ENCODE measurements at places on chromosomes 1 and 21. TPM values are rescaled to one million over a fixed set of nuclear protein-coding genes. Genes with fewer than 3 reads are reported as not detected.

Gene SLAMF9
- total RNA-seq: not detected

Gene CLCNKA
- total RNA-seq: 0.73 TPM

Gene FAM177B
- 1.4 TPM for total RNA-seq

Gene MPL
- not detected for total RNA-seq

Gene OR10J1
- total RNA-seq: not detected

Gene ALG14
- 1.4 TPM for total RNA-seq

Gene OR2T35
- not detected for total RNA-seq

Gene DONSON
- 10.1 TPM for total RNA-seq

Gene LRRC3
- total RNA-seq: 1.6 TPM

Measured in breast epithelium (tissue), 4 donors.